ENCODE measurements at places on chromosomes 3 and 15.

DNA sequence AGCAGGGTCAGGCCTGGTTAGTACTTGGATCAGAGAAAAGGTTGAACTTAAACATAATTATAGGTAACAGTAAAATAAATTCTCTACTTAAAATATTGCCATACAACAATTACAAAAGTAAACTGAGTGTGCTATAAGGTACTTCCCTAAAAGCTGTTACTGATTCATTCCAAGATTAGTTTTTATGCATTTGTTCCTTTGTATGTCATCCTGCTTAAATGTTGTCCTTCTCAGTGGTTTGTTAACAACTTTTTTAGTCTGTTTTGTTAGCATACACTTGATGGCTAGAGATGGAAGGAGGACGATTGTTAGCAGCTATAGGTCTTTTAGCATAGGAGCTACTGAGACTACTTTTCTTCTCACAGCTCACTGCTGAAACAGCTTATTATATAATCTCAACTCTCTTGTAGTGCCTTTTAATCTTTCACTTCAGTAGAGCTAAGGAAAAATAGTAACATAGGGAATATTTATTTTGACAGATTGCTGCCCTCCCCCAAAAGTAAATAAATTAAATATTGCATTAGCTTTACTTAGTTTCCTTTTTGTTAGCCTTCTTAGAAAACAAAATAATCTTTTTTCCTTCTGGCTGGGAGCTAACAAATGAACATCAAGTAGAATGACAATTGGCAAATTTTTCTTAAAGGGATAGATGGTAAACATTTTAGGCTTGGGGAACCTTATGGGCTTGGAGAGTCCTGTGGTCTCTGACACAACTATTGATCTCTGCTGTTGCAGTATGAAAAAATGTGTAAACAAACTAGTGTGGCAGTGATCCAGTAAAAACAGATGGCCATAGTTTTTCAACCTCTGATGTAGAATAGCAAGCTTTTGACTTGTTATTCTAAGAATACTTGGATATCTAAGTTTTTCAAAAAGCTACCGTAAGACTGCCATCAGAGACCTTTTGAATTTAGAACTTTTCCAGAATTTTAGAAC is 39.5 kb downstream of the USP8 start:
- DNase-seq = no peak

- no peak for DNase-seq
These were observed 19.5 kb downstream of the TKT start for GRCh38 chr3:53236112-53236841.

DNA sequence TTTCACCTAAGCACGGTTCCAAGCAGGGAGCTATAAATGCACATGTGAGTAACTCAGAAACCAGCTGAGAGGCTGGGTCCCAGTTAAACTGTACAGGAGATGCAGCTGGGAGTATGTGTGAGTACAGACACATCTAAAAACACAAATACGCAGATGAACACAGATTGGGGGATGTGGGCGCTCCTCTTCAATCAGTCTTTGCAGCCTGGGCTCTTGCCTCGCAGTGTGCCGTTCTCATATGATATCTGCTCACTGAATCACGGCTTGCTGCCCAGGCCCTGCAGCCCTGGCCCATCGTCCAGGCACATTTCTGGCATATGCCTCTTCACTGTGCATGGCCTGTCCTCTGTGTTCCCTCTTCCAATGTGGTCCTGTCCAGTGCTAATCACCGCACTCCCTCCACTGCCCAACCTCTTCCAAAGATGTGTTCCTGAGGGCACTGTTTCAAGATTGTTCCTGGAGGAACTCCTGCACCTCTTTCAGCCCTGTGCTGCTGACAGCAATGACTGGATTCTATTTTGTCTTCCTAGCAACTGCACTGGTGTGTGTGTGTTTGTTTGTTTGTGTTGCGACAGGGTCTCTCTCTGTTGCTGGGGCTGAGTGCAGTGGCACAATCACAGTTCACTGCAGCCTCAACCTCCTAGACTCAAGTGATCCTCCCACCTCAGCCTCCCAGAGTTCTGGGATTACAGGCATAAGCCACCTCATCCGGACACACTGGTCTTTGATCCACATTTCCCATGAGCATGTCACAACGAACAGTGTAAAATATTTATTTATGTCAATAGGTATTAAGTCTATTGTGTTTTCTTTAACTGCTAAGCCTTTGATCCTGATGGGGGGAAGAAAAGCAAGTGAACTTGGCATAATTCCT is 17.0 kb downstream of the CA12 start:
- no peak for DNase-seq

DNA sequence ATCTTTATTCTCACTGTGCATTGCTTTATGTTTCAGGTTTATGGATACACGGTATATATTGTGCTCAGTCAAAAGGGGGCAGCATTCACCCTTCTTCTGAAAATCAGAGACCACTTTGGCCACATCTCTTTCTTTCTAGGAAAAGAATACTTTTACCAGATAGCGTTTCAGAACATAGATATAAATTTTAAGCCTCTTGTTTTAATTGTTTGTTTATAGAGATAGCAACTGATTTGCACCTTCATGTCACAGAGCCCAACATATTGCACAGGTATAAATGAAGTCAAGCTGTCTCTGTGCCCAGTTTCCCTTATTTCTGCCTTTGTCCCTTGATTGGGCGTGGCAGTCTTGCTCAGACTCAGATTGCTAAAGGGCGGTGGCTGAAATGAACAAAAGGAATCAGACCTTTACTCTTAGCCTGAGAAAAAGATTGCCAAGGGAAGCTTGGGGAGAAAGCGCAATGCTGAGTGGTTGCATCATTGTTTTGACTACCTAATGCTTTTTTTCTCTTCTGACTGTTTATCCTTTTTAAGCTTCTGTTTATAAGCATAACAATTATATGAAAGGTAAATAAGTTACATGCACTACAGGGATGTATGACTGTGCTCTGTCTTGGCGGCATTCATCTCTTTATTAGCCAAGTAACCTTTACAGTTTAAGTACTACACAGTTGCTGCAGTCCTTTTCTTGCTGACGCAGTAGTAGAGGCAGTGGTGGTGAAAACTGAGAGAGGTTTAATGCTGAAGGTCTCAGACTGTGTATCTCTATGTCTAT is 70.8 kb upstream of the ZBTB20 start:
- no peak for DNase-seq

DNA sequence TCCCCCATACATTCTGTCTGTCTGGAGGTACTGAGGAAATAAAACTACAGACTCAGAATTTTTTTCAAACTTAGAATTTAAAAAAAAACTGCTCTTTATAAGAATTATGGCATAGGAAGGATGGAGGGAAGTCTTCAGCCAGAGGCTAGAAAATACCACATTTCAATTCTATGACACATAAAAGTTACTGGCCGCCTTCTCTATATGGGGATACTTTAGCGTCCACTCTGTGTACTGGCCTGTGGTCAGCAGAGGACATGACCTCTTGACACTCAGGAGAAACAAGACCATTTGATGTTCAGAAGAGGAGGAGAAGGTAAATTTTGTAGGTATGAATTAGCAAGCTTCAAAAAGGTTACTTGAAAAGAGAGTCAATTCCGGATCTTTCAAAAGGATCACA is 417.4 kb downstream of the MFSD1 start:
- DNase-seq = no peak

Data from stimulated activated CD8-positive, alpha-beta memory T cell treated with anti-CD3 and anti-CD28 coated beads, Interleukin-15, amount 100 ng/mL, for 48 hours (primary cell).